ENCODE measurements at places on chromosomes 12 and 14.

DNA sequence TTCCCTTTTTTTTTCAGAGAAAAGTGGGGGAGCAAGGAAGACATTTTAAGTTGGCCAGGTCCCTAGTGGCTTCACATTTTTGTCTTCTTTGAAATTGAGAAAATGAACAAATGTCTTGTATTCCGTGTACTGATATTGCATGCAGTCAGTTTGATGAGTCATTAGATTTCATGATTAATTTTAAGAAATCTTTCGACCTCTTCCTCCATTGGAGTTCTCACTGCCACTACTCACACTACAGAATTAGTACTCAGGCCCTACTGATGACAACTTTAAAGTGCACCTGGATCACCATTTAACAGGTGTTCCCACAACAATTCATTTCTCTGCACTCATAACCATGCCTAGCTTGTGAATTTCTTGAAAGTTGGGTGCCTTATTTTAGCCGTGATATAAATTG is 50.5 kb downstream of the SAMD4A start:
- DNase-seq: no peak

DNA sequence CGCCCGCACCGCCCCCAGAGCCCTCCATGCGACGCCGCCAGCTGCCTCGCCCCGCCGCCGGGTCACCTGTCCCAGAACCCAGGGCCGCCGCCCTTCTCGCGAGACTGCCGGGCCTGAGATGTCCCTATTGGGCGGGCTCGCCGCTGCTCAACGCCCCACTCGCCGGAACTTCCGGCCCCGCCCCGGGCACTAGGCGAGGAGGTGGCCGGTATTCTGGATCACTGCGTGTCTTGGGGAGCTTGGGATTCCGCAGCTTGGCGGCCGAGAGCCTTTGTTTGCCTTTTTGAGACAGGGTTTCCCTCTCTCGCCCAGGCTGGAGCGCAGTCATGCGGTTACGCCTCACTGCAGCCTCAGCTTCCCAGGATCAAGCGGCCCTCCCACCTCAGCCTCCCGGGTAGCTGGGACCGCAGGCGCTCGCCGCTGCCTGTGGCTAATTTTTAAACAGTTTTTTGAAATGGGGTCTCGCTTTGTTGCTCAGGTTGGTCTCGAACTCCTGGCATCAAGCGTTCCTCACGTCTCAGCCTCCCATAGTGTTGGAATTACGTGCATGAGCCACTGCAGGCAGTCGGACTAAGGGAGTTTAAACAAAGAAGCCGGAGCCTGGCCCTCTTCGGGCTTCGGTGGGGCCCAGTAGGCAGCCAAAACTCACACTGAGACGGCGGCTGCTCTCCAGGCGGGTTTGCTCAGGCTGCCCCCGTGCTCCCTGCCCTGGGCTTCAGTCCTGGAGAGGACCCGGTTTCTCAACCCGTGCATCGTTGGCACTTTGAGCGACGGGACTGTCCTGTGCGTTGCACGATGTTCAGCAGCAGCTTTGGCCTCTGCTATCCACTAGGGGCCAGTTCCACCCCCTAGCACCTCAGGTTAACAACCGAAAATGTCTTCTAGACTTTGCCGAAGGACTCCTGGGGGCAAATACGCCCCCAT is at the start of gene SLC15A4:
Gene SLC15A4, minus strand, starts transcription at position 43 of the 924 bp plus-strand sequence. Its CDS starts 15 bp downstream, at position 28.
- peak; percentile 98 for DNase-seq

DNA sequence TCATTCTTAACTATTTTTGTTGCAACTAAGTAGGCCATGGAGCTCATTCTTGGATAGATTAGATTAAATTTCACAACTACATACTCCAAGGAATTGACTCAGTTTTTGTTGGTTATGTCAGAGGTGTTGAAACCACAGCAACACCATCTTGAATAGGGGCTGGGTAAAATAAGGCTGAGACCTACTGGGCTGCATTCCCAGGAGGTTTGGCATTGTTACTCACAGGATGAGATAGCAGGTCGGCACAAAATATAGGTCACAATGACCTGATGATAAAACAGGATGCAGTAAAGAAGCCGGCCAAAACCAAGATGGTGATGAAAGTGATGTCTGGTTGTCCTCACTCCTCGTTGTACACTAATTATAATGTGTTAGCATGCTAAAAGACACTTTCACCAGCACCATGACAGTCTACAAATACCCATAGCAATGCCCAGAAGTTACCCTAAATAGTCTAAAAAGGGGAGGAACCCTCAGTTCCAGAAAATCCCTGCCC is 20.9 kb downstream of the DMAC2L start:
- DNase-seq: no peak

- DNase-seq: peak; percentile 67
Observed at GRCh38 chr12:92408072-92408900, 262.6 kb upstream of the BTG1 start.

DNA sequence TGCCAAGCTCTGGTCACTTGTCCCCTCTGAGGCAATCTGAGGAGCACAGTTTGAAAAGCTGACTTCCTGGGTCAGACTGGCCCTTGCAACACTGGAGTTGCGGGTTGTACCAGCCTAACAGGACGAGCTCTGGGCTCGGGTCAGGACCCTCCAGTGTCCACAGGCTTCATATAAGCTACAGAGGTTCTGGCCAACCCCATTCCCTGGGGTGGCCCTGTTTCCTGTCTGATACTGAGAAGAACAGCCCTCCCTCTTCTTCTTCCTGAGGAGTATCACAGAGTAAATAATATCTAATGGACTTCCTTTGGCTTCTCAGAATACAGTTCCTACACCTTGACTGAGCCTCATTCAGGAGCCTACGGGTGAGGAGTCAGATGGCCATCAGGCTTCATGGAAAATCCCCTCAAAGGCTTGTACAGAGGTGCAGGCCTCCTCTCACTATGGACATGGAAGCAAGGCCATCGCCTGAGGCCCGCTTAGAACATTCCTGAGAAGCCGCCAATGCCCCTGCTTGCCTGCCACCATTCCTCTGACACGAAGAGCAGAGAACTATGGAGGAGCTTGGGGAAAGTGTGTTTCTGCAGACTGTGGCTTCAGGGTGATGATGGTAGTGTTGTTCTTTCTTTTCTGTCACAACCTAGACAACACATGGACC is 28.5 kb upstream of the ANO2 start:
- no peak for DNase-seq

DNA sequence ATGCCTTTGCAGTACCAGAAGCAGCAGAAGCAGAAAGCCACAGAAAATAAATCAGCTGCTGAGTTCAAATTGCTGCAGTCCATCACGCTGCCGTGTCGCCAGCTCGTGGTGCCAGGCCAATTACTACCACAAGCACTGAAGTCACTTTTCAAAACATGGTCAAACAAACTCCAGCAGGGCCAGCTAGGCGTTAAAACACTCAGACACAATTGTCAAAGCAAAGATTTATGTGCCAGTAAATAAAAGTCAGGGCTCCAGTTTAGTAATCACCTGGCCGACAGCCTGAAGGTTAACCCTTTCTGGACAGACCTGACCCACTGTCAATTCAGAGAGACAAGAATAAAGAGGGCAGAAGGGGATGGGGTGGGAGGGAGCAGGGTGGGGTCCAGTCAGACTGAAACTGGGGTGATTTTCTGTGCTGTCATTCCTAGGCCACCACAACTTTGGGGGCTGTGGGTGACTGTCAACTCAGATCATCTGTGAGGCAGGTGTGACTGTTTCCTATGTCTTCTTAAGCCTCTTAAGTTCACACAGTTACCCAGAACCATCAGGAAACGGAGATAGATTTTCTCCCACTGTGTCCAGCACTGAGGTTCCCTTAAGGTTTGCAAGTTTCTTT is 109.8 kb upstream of the FUT8 start:
- peak; percentile 27 for DNase-seq

GRCh38 chr14:57938533-57938932 is 72.6 kb upstream of the SLC35F4 start:
- no peak for DNase-seq

GRCh38 chr14:25122843-25123242 is 72.9 kb upstream of the STXBP6 start:
- no peak for DNase-seq

DNA sequence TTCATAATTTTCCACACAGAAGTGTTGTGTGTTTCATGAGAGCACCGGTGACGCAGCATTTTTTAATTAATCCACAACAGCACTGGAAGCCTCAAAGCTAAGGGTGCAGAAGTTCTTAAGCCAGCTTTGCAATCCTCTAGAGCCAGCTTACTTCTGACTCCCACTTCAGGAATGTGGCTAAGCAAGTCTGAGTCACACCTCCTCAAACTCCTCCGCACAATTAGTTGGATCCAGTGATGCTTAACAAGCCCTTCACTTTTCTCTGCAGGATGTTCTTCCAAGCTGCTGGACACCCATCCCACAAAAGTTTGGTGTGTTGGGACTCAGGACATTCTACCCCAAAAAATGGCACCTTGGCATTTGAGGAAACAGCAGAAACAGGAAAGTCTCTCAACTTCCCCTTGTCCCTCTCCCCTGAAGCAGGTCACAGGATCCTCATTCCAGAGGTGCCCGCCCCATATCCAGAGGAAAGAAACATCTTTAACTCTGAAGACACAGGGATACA is 210.0 kb downstream of the PPM1H start:
- DNase-seq: peak; percentile 97

DNA sequence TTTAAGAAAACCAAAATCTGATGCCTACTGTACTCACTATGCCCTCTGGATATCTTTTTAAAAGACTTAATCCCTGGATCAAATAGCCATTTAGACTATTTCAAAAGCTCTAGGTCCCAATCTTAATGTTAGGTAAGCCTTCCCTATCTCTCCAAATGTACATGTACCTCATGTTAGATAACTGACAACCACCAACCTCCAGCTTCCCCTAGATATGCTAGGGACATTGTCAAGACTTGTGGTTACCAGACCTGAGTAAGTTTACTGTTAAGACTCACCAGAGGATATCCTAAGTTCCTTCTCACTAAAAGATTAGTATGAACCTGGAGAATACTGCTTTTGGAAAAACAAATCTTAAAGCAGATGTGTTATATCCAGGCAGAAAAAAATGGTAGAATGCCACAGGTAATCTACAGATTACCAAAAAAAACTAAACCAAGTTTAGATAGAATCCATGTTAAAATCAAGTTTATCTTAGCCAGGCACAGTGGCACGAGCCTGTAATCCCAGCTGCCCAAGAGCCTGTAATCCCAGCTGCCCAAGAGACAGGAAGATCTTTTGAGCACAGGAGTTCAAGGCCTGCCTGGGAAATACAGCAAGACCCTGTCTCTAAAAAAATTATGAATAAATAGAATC is 9.7 kb downstream of the NAP1L1 start:
- DNase-seq: no peak

GRCh38 chr12:12560587-12561370 is 1.9 kb downstream of the DUSP16 start:
- DNase-seq: peak; percentile 80

GRCh38 chr12:5884866-5885265 is 60.2 kb downstream of the ANO2 start:
- DNase-seq: no peak

DNA sequence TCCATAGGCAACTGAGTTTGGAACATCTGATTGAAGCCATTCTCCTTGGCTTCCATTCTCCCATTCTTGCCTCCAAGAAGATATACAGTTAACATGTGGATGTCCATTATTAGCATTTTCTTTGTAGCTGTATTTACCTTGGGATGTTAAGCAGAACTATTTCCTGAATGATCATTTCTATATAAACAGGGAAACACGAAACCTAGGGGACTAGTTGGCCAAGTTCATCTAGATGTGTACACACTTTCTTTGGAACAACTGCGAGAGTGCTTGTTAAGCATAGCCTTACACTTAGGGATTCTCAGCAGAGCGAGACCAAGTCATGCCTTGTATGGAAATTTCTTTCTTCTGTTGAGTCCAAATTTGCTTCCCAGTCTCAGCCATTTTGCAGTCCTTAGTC is 42.1 kb downstream of the DRAM1 start:
- no peak for DNase-seq

DNA sequence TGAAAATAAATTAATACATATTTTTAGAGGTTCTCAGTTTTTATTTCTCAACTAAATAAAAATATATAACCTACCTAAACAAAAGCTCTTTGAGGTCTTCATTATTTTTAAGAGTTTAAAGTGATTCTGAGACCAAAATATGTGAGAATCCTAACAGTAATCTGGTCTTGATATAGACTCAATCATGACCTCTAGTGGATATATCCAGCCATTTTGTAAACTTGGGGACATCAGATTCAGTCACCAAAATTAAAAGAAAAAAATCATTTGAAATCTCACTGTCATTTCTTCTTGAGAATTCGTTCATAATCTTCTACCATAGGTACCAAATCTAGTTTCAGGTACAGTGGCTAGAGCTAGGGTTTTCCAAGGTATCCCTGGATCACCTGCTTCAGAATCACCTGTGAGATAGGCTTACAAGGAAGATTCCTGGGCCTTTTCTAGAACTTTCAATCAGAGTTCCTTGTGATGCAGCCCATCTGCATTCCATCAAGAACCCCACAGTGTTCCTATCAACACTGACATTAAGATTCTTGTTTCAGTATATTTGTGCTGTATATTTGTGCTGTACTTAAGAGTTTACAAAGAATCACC is 214.9 kb downstream of the ADAMTS20 start:
- DNase-seq: peak; percentile 30

DNA sequence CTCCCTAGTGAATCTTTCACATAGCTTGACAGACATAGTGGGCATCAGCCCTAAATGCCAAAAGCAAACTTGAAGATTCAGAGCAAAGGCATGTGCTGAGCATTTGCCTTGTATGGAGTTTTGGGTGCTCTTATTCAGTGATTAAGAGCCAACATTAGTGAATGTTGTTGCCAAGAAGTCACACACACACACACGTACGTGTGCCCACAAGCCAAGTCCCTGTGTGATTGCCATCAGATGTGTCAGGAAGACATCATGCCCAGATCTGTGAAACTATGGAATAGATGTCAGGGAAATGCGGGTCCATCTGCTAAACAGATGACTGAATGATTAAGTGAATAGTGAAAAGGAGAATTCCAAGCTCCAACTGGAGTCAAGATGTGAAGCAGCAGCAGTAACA is 149.0 kb downstream of the AKAP6 start:
- no peak for DNase-seq

DNA sequence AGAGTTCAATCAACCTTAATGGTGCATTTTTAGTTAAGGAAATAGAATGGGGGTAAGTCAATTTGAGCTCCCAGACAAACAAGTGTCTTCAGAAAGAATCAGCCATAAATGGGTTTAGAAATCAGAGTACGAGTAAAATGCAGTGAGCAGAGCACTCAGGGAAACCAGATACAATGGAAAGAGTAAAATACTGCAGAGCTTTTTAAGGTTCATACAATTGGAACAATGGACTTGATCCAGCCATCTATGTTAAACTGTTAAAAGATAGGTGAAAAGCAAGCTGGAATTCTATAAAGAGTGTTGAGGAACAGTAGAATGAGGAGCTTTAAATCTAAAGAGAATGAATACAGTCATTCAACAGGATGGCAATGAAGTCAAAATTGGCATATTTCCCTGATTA is 23.8 kb upstream of the PCNX4 start:
- no peak for DNase-seq

DNA sequence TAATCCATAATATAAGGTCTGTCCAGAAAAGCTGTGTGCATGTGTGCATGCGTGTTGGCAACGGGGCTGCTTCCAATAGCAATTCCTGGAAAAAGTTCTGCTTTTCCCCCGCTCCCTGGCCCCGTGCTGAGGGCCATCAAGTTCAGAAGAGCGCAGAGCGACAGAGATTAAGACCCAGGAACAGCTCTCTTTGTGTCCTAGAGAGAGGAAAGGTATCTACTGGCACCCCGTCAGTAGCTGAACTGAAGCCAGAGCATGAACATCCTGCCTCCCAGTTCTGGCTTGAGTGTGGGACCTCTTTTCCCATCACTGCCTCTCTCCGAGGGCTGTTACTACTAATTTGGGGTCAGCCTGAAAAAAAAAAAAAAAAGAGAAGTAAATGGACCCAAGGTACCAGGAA is 15.5 kb downstream of the HDAC7 start:
- DNase-seq: no peak
